ENCODE measurements at places on chromosomes 1 and 21.

DNA sequence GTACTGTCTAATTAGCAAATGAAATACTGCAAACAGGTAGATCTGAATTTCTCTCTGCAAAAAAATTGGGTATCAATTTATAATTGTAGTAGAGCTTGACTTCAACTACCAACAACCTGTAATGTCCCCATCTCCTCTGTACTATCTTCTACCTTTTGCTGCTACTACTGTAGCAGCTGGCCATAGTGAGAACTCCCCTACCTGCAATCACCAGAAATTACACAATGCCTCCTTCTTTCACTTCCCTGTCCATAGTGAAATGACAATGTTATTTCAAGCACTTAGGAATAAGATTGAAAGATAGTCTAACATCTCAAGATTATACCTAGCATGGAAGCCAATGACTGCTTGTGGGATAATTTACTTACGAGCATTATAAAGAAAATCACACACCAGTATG is 100.4 kb downstream of the ACBD6 start:
- DNase-seq, result no peak

- DNase-seq, result no peak
These were observed 39.3 kb upstream of the RGS18 start for GRCh38 chr1:192118881-192119405.

- no peak for DNase-seq
These were observed 26.9 kb downstream of the TOMM20 start for GRCh38 chr1:235101558-235102258.

GRCh38 chr1:220425852-220426251 is 102.1 kb upstream of the MARK1 start:
- DNase-seq, result no peak

DNA sequence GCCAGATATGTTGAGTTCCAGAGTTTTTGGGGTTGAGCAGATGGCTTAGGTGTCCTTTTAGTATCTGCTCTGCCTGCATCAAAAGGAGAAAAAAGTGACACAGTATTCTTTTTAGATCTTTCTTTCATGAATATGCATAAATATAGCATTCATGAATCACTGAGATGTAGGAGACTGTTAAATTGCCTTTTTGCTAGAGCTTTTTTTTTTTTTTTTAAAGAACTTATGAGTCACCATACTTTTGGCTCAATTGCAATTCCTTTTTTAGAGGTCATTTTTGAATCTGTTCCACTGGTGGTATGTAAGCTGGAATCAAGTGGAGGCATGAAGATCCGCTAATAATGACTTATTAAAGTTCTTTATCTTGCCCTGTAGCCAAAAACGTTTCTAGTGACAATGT is 480.9 kb upstream of the ZRANB2 start:
- no peak for DNase-seq

DNA sequence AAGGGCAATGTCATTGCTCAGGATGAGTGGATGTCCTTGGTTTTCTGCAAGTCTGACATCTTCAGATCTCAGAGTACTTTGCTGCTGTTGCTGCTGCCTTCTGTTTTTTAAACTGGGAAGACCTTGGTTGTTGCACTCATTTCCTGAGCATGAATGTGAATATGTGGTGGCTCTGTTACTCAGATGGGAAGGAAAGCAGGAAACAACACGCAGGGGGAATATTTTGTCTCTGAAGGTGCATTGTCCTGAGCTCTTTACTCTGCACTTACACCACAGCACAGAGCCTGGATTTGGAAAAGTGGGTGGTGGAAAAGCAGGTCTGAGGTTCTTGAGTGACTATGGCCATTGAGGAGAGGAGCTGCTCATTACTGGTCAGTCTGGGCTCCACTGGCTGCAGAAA is 36.3 kb downstream of the PTGFRN start:
- no peak for DNase-seq

- DNase-seq, result peak; percentile 49
These were observed 29.4 kb downstream of the TMPRSS2 start for GRCh38 chr21:41478319-41479177.

DNA sequence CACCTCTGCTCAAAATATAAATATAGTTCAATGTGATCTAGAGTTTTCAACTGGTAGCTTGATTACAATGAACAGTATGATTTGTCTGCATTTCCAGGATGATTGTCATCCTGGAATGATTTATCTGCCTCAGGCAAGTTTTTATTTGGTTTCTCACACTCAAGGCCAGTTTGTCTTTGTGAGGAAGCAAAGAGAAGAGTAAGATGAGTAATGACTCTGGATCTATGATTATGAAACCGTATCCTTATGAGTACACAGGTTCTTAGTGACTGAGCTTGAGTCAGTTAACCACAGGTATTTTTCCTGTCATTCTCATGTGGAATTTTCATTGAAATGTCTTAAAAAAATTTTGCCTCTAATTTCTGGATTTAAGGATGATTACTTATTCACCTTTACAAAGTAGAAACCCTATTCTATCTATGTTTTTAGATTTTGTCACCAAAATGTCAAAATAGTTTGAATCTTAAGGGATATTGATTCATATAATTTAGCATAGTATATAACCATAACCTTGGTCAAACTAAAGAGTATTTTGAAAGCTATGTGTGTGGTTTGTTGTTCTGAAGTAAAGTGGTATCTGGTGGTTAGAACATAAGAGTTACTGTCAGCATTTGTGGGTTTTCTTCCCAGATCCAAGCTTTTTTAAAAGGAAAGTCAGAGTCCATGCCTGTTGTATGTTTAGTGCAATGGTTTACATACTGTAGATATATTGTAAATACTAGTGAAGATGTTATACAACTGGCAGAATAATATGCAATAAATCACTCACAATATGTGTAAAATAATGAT is 145.0 kb downstream of the RASAL2 start:
- no peak for DNase-seq

DNA sequence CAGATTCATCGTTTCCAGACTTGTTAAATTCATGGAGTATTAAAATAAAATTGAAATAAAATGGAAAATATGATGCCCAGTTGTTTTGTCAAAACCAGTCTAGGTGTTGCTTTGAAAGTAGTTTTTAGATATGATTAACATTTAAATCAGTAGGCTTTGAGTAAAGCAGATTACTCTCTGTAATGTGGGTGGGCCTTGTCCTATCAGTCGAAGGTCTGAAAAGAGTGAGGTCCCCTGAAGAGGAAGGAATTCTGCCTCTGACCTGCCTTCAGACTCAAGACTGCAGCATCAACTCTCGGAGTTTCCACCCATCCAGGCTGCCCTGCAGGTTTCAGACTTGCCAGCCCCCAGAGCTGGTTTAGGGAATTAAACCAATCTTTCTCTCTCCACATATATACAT is 36.2 kb downstream of the C21orf91 start:
- no peak for DNase-seq

- peak; percentile 71 for DNase-seq
These were observed 9.9 kb upstream of the SPRR4 start for GRCh38 chr1:152960452-152961044.

GRCh38 chr1:154971341-154971998 is 923 bp upstream of the SHC1 start:
- DNase-seq, result no peak

GRCh38 chr1:43074244-43074643 is 97.8 kb downstream of the EBNA1BP2 start:
- DNase-seq, result no peak

DNA sequence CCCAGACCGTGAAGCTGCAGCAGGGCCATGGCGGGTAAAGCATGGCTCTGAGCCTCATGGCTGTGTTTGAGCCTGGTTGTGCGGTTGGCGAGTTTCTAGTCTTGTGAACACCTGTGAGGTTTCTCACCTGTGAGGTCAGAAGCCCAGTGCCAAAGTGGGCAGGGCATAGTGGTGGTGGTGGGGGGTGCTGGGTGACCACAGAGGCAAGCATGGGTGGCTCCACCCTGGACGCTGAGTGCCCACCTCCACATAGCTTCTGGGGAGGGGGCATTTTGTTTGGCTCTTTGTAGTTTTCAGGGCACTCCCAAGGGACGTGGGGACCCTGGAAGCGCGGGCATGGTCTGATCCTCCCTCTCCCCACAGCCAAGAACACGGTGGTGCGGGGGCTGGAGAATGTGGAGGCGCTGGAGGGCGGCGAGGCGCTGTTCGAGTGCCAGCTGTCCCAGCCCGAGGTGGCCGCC is 91.1 kb downstream of the TRIM11 start:
- no peak for DNase-seq

DNA sequence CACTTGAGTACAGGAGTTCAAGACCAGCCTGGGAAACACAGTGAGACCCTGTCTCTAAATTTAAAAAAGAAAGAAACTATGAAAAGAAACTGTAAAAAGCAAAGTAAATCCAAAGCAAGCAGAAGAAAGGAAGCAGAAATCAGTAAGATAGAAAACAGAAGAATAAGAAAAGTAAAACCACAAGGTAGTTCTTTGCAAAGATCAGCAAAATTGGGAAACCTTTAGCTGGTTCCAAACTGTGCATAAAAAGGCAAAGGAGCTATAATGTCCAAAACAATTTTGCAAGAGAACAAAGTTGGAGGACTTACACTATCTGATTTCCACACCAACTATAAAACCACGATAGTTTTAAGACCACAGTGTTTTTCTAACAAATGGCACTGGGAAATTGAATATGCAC is 218.8 kb downstream of the RPS6KC1 start:
- DNase-seq, result no peak

DNA sequence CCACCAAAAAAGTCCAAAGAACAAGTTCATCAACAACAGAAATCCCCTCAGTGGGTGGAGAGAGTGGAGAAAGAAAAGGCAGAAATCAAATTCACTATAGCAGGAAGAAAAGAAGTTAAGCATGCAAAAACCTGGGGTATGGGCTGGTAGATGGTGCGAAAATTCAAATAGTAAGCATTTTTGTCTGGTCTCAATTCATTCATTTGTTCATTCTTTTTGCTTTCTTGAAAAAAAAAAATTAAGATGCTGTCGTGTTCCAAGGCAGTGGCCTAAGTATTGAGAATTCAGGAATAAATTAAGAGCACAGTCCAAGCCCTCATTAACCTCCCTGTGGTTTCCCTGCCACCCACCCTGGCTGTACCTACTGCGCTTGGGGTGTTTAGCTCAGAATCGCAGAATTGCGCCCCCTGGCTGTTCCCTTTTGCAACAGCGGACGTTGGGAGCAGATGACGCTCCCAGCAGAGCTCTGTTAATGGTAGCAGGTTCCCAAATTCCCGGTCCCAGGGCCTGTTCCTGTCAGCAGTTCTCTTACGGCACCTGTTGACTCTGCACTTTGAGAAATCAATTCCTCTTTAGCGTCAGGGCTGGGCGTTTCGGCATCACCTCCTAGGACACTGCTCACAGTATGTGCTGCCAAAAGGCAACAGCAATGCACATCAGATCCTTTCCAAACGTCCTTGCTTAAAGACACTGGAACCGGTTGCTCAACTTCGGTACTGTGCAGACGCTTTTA is 34.0 kb upstream of the SSX2IP start:
- DNase-seq, result peak; percentile 41

GRCh38 chr1:183911285-183911684 is 106.4 kb downstream of the RGL1 start:
- DNase-seq, result peak; percentile 95

GRCh38 chr1:165580931-165581871 is 37.4 kb downstream of the LRRC52 start:
- DNase-seq, result no peak

- DNase-seq, result no peak
These were observed 2.3 kb upstream of the BATF3 start for GRCh38 chr1:212701910-212702309.

GRCh38 chr21:42739061-42739931 is 85.9 kb downstream of the PDE9A start:
- DNase-seq, result no peak

Data from GM12865 (cell line).